ENCODE measurements at places on chromosomes 4 and X.

- no peak for DNase-seq
These were observed 123.4 kb upstream of the GUCY1A1 start for GRCh38 chr4:155543126-155543765.

GRCh38 chr4:128916832-128917231 lies 107.3 kb downstream of the JADE1 start:
- DNase-seq: no peak

DNA sequence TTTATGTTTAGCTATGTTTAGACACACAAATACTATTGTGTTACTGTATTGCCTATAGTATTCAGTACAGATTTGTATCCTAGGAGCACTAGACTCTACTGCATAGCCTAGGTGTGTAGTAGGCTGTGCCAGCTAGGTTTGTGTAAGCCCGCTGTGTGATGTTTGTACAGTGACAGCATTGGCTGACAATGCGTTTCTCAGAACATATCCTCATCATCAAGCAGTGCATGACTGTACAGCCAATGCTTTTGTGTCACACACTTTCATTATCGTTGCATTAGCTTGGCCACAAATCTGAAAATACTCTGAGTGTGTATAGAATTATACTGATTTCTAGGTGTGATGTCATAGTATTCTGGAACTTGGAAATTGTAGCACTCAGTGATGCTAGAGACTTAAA lies 63.4 kb downstream of the CLDN34 start:
- DNase-seq: no peak

DNA sequence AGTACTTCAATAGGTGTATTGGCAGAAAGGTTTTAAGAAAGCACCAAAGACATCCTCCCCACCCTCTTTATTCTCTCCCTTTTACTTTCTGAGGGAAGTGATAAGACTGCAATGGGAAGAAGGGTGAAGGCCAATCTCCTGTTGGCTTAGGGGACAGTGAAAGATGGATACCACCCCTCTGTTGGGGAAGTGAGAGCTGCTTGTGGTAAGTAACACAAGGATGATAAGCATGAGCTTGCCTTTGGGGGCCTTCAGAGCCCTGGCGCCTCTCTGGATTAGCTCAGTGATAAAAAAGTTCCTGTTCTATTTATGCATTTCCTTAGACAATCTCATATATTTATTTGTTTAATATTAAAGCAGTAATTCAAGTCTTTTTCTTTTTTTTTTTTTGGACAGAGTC lies 5.2 kb upstream of the KLF8 start:
- DNase-seq: no peak

DNA sequence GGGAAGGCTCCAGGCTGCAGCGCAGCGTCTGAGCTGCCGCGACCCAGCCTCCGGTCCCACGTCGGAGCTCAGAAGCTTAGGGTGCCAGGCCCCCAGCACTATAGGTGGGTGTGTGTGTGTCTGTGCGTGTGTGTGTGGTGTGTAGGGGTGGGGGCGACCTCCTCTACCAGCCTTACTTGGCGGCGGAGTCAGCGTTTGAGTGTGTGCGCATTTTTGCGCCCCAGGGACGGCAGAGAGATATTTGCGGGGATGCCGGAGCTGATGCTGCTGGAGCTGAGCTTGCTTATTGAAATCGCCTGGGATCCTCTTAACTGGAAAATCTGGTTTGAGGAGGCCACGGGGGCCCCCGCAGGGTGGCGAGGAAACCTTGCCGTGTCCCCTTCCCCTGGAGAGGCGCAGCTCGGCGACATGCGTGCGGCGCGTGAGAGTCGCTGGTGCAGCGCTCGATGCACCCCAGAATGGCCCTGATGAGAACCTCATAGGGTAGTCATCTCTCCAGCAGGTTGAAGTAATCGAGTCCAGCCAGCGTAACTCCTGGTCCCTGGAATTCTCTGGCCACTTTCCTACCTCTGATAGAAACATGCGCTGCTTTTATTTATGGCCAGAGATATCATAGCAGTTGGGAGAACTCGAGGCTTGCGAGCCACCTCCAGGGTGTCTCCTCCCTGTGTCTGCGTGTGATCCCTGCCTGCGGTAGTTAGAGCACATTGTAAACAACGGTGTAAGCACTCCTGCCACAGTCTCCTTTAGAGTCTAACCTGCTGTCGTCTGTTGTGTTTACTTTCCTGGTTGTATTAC lies 2.7 kb downstream of the ADGRL3 start:
- no peak for DNase-seq

- DNase-seq: no peak
These were observed 302.4 kb upstream of the TACR3 start for GRCh38 chr4:104022226-104022625.

- DNase-seq: no peak
These were observed 35.5 kb downstream of the NWD2 start for GRCh38 chr4:37279894-37280592.

DNA sequence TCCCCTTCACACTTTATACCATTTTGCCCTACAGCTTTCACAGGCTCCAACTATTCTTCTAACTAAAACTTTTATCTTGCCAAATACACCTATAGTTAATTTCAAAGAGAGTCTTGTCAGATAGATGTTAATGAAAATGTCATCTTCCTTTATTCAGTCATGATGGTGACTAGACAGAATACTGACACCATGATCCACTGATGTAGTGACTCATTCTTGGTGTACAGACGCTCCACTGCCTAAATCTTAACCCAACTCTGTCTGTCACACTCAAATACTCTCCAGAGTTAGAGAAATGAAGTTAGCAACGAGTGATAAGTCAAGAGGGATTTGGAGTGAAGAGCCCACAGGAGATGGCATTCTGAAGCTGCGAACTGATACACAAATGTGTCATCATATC lies 32.1 kb upstream of the HDAC8 start:
- DNase-seq: no peak

DNA sequence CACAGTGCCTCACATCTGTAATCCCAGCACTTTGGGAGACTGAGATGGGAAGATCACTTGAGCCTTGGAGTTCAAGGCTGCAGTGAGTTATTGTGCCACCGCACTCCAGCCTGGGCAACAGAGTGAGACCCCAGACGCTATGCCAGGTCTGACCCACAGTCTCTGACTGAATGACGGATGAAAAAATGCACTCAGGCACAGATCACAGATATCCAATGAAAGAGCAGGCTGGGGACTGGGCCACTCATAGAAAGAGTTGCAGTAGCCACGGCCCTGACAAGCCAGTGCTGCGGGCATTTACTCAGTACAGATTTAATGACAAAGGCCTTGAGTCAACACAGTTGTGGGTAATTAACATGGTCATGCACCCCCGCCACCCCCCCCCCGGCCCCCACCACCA lies 22.7 kb downstream of the NUDT6 start:
- DNase-seq: no peak

- no peak for DNase-seq
These were observed 282.5 kb upstream of the PITX2 start for GRCh38 chr4:110905367-110905766.

DNA sequence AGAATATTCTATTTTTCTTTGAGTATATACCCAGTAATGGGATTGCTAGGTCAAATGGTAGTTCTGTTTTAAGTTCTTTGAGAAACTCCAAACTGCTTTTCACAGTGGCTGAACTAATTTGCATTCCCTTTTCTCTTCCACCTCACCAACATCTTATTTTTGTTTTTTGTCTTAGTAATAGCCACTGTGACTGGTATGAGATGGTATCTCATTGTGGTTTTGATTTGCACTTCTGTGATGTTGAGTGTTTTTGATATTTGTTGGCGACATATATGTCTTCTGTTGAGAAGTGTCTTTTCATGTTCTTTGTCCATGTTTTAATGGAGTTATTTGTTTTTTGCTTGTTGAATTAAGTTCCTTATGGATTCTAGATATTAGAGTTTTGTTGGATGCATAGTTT lies 24.4 kb downstream of the AIMP1 start:
- no peak for DNase-seq

DNA sequence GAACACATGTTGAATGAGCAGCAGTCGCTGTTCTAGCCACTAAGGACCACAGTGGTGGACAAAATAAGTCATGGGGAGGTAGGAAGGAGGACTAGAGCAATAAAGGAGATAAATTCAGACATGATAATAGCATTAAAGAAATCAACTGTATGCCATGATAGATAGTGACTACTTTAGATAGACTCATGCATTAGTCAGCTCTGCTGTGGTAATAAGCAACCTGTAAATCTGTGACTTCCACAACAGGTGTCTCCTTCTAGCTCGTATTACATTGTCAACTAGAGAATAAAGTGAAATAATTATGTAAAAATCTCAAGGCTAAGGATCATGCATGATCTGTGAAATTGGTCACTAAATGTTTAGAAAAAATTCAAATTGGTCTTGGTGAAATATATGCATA lies 77.9 kb downstream of the WWC2 start:
- DNase-seq: no peak

DNA sequence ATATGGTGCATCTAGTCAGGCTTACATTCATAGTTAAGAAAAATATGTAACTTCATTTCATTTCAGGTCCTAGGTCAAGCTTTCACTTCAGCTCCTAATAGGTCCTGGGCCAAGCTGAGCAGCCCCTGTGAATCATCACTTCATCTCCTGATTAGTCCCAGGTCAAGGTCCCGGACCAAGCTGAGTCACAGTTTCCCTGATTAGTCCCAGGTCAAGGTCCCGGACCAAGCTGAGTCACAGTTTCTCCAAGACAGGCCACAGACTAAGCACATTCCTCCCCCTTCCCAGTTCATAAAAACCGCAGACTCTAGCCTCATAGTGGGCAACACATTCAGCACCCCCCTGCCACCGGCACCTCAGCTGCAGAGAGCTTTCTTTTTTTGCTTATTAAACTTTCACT lies 1331.8 kb downstream of the PCDH19 start:
- DNase-seq: no peak

DNA sequence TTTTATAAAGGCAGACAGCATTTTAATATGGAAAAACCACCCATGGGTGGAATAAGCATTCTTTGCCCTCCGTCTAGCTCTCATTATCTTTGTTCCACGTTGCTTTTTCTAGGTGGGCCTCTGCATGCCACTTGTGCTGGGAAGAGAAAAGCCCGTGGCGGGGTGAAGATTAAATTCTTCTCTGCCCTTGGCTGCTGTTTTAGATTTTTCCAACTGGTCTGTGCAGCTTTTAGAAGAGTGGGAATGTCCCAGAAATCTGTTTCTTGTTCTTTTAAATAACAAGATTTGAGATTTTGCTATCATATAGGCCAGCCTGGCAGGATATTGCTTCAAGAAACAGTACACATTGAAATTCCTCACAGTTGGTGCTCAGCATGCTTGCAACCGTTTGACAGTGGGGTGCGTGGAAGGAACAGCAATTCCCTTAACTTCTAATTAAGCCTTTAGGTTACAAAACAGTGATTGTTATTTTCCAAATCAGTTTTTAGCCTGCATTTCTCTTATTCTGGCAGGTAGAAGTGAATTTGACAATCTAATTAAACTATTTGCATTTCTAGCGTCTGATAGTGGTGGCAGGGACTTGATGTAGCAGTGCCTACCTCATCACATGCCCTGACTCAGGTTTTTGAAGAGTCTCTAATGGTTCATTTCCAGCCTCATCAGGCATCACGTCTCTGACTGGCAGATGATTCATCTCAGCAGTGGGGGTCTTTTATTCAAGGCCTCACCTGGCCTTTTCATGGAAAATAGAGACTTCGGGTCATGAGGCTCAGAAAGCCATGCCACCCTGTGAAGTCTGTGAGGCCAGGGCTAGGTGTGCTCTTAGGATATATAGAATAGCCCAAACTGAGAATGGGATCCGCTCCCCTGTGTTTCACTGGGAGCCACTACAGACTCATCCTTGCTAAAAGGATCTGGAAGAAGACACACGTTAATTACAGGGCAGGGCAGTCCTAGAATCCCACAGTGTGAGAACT lies 50.8 kb downstream of the PPEF1 start:
- no peak for DNase-seq

DNA sequence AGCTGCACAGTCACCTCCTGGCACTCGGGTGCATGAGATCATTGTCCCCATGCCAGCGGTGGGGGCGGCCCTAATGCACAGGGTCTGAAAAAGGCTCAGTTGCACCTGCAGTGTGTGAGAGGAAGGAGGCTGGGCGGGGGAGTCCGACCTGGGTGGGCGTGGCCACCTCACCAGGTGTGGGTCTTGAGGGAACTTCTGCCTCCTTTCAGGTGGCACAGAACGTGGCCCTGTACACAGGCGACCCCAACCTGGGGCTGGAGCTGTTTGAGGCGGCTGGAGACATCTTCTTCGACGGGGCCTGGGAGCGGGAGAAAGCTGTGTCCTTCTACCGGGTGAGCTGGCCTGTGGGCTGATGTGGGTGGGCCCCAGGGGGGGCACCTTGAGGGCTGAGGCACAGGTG lies 34.3 kb upstream of the HTRA3 start:
- no peak for DNase-seq

DNA sequence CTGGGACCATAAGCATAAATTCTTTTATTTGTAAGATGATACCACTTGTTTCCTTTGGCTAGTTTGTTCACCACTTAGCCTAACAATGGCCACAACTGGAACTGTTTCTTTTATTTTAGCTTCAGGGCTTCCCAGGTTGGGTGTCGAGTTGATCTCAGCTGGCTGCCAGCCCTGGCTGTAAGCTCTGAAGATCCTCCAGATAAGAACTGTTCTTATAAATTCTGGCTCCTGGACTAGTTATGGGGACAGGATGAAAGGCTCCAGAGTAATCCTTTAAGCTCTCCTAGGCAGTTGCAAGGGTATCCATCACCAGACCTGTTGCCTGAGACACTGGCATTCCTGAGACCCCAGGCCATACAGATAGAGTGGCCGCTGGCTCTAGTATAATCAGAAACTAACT lies 129.4 kb upstream of the ACSL4 start:
- DNase-seq: no peak

- DNase-seq: no peak
These were observed 6.7 kb upstream of the SH3BP2 start for GRCh38 chr4:2786152-2786671.

- DNase-seq: no peak
These were observed 140.8 kb upstream of the AGA start for GRCh38 chr4:177582992-177583391.

- DNase-seq: no peak
These were observed 104.1 kb downstream of the ATXN3L start for GRCh38 chrX:13215729-13216128.

DNA sequence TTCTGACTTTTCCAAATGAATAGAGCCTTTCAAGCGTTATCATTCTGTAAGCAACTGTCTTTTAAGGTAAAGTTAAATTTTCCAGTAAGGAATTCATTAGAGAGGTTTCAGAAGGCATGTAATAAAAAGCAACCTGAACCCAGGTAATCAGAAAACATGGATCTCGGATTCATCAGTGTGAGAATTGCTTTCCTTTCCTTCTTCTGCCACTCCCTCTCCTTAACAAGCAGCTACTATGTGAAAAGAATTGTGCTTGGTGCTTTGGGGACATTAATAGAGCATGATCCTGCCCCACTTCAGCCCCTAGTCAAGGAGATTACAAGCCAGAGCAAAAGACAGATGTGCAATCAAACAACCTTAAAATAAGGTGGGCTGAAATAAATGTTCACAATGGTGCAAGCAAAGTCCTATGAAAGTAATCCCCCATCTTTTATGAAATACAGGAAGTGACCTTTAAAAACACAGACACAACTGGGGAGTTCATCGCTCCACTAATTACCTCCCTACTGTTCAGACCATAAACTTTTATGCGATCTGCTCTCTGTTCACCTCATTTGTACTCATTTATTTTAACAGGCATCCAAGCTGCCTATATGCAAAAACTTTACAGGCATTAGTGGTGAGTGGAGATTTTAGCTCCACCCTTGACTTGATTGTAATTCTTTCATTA lies 122.9 kb upstream of the RASGEF1B start:
- no peak for DNase-seq
